Activated B cell treated with CpG ODN at 0.5 μM for 24 hours (primary cell): ENCODE measurements at places on chromosomes 2 and 18.

GRCh38 chr2:226640501-226640900 is 159.1 kb downstream of the IRS1 start:
- no peak for DNase-seq

- DNase-seq = no peak
These were observed 590.3 kb upstream of the CDH2 start for GRCh38 chr18:28767201-28767600.

GRCh38 chr2:237591141-237591881 is 777 bp upstream of the RAB17 start:
- DNase-seq = no peak

DNA sequence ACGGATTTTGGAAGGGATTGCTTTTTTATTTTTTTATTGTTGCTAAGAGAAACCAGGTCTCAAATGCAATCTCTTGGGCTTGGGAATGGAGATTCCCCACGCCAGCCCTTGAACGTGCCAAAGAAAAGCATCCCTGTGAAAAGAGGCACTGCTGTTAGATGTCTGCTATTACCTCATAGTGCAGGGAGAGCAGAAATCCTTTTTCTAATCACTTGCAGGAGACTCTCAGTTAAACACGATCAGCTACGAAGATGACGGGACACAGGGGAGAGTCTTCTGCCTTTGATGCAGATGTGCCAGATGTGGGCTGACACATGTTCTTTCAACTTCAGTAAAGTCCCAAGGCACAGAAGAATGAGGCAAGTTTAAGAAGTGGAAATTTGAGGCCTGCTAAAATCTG is 381.6 kb upstream of the TRIB2 start:
- no peak for DNase-seq

DNA sequence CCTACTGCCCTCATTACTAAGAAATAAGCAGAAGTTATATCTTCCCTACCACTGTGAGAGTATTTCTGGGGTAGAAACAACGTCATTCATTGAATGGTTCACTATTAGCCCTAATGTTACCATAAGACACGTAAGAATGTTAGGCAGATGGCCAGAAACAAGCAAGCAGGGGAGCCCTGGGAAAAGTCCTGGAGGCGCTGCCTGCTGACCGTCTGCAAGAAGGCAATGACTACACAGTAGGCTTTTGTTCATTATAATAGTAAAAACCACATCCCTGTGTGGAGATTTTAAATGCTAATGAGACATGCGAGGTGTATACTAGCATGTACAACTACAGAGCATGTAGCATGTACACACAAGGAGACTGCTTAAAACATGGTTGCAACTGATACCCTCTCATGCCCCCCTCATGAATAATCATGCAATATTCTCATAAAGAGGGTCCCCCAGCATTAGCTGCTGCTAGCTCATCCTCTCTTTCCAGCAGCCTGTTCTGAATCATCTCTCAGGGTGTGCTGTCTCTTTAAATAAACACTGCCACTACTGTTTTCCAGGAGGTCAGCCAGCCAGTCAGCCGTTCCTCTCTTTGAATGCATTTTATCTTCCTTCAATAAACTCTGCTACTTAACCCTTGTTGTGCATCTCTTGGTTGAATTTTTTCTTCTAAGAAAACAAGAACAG is 23.6 kb downstream of the SUCLG1 start:
- DNase-seq = no peak

GRCh38 chr2:119233326-119234020 is 9.8 kb downstream of the STEAP3 start:
- DNase-seq = no peak

GRCh38 chr2:112733871-112734270 is 13.1 kb downstream of the NT5DC4 start:
- DNase-seq = no peak

GRCh38 chr2:224952936-224953657 is 89.2 kb downstream of the DOCK10 start:
- no peak for DNase-seq

GRCh38 chr2:1743396-1744150 is 742 bp downstream of the PXDN start:
- no peak for DNase-seq

DNA sequence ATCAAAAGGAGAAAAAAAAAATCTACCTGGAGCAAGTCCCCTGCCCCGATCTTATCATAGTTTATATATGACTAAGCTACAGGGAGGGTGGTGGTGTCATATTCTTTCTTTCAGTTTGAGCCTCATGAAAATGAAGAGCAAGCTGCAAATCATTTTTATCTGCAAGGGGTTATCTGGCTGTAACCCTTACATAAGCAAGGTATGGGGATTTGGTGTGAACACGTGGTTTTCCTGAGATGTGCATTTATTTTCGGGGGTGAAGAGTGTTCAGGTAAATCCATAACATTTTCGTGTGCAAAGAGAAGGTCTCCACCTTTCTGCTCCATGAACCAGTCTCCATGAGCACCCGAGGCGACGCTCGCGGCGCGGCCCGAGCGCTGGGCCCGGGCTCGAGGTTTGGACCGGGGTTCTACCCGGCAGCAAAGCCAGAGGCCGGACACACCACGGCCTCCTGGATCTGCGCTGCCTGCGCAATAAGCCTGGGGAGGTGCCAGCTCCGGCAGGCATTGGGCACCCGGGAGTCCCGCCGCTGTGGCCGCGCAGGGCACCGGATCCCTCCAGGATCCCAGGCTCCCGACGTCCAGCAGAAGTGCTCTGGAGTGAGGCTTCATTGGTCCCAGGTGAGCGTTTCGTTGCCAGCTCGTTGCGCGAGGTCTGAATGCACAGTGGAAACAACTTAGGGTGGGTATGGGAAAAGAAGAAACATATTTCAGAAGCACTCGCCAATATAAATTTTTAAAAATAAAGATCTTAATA is 36.1 kb upstream of the GPD2 start:
- DNase-seq = peak; percentile 54

- no peak for DNase-seq
These were observed 79.9 kb upstream of the OTOS start for GRCh38 chr2:240220371-240220770.

DNA sequence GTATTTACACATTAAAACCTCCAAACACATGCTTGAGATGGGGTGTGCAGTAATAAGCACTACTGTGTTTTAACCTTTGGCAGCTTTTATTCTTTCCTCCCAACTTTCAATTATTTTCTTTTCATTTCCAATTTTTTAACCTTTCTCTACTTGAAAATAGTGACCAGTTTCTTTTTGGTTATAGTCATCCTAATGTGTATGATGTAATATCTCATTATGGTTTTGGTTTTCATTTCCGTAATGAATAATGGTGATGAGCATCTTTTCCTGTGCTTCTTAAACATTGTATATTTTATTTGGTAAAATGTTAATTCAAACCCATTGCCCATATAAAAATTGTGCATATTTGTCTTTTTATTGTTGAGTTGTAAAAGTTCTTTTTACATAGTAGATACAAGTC is 103.5 kb downstream of the BMPR2 start:
- DNase-seq = no peak

DNA sequence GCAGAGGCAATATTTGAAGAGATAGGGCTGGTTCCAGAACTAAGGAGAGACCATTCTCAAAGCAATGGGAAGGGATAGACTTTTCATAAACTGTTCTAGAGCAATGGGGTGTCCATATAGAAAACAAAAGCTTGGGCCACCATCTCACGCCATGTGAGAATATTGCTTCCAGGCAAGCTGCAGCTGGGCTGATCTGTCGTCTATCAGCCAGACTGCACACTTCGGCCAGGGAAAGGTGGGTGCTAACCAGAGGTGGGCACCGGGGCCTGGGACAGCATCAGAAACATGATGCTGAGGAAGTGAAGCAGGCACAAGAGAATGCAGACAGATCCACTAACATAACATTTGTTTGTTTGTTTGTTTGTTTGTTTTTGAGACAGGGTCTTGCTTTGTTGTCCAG is 43.7 kb downstream of the MYO7B start:
- DNase-seq = no peak

DNA sequence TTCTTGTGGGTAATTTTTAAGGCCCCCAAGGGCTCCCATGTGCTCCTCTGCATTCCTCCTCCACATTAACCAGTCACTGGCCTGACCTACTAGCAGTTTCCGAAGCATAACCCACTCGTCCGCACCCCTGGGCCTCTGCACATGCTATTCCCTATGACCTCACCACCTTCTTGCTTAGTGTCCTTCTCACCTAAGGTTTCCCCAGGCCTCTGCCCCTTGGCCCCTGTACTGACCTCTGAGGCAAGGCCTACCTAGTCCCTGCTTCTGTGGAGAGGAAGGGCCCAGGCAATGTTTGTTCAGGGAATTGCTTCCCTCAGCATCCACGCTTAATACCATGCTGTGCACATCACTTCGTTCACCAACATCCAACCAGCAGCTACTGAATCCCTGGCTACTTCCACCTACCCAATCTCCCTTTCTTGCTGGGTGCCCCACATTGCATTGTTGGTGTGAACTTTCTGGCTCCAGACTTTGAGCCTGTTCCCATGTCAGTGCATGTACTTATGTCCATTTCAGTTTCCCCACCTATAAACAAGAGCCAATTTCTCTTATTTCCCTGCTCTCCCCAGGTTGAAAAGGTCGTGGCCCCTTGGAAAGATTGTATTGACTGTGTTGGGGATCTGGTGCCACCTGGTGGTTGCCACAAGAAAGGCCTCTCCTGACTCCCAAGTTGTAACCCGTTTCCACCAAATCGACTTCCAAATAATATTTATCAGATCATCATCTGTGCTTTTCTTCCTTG is 19.2 kb upstream of the TMEM177 start:
- no peak for DNase-seq

DNA sequence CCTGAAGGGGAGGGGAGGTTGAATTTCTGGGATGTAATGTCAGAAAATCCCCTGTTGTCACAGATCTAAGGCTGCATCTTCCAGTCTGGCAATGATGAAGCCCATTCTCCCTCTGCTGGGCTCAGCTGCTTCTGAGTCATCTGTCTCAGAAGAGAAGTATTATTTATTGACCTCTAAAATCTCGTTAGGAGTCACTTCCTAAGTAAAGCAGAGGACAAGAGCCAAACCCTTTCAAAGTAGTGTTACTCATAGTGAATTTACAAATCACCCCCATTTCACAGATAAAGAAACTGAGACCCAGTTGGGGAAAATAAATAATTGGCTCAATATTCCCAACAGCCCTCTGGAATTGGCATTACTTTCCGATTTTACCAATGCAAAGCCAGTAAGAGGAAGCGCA is 167.3 kb upstream of the SKOR2 start:
- DNase-seq = no peak

DNA sequence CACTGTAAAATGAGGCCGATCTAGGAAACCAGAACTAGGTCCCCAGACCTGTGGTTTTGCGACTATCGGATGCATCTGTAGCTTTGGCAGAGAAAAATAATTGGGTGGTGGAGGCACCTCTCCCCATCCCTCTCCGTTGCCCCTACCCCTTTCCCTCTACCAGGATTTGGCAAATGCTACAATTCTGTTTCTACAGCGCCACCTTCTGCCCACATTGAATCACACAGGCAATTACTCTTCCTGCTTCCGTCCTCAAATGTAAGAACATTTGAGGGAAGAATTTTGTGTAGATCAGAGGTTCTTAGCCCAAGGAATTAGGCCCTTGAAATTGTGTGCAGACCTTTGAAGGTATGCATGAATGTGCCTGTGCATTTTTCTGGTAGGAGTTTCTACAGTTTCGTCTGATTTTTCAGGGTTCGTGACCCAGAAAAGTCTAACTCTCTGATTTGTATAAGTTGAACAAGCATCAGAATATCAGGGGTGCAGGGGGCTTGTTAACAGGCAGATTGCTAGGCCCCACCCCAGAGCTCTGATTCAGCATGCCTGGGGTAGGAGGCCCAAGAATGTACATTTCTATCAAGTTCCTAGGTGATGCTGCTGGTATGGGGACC is 11.2 kb downstream of the ATP6V1B1 start:
- DNase-seq = no peak

- no peak for DNase-seq
These were observed 13.6 kb upstream of the APCDD1 start for GRCh38 chr18:10440884-10441283.

DNA sequence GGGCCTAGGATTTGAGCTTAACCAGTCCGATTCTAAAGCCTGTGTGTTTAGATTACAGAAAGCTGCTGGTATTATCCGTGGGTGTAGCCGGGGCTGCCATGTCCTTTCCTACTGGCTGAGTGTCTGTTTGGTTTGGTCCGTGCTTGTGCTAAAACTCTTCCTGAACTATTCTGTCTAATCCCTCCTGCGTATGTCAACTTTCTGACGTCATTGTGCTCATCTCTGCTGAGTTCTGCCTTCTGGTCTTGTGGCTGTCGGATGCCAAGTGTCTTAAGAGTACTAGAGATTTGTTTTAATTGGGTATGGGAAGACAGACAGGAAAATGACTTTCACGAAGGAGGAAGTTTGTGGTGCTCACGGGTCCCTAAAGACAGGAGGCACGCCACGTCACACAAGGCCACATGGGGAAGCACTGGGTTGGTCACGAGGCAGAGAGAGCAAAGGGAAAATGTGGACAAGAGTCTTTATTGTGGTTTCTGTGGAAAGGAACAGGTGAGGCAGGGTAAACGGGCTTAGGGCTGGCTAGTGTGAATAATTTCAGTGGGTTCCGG is 31.8 kb upstream of the NTSR2 start:
- no peak for DNase-seq

GRCh38 chr2:204357286-204357685 is 188.0 kb upstream of the PARD3B start:
- no peak for DNase-seq

DNA sequence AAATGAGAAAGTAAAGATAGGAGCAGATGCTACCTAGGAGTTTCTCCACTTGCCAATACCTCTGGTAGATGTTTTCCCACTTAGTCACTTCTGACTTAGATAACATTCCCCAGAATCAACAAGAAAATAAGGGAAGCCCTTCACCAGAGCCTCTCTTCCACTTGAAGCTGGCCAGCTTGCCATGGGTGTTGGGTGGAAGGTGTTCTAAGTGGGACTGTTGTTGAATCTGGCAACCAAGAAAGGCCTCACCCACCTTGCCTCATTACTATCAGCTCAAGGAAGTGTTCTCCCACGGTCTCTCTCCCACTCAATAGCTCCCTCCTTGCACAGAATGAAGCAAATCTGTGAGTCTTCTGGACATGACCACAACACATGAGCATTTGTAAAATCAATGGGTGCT is 100.4 kb upstream of the REG3A start:
- DNase-seq = no peak

DNA sequence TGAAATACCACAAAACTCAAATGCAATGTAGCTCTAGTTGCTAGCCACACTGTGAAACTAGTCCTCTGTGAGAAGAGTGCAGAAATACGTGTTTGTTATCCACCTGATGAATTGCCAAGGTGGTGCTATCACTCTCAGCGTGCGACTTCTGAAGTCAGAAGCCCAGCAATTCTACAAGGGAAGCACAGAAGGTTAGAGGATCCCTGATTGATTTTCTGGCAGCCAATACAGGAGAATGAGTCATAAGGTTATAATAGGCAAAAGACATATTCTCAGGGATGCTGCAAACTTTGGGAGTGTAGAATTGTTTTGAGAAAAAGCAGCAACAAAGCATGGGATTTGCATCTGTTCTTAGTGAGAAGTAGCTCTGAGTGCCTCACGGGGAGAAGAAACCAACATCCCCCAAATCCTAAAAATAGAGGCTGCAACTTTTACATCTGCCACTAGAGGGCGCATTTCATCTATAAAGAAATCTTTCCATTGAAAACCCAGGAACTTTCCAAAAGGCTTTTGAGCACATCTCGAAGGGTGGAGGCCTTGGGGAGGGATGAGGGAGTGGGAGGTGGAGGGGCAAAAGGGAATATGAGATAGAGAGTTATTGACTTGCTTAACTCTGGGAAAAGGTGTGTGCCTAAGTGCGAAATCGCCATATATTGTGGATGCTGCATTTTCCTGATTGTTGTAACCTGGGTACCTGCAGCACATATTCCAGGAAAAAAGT is 78.0 kb downstream of the TMEM182 start:
- no peak for DNase-seq
